ENCODE measurements at places on chromosomes 13 and 19.

GRCh38 chr13:87820241-87820640 lies 149.1 kb downstream of the SLITRK5 start:
- no peak for DNase-seq

DNA sequence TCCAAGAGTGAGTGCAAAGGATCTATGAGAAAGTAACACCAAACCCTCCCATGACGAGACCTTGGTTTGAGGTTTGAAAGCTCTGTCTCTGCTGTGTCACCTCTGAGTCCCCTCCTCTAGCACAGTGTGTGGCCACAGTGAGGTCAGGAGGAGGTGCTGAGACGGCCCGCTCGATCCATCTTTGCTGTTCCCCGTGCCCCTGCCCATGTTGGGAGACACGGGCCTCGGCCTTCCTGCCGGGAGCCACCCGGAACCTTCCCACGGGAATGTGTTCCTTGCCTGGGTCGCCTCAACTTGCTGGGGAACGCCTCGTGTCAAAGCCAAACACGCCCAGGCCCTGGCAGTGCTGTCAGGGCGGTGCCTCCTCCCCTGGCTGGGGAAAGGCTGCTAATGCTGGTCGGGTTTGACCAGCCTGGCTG lies 10.1 kb downstream of the NANOS3 start:
- DNase-seq: no peak

DNA sequence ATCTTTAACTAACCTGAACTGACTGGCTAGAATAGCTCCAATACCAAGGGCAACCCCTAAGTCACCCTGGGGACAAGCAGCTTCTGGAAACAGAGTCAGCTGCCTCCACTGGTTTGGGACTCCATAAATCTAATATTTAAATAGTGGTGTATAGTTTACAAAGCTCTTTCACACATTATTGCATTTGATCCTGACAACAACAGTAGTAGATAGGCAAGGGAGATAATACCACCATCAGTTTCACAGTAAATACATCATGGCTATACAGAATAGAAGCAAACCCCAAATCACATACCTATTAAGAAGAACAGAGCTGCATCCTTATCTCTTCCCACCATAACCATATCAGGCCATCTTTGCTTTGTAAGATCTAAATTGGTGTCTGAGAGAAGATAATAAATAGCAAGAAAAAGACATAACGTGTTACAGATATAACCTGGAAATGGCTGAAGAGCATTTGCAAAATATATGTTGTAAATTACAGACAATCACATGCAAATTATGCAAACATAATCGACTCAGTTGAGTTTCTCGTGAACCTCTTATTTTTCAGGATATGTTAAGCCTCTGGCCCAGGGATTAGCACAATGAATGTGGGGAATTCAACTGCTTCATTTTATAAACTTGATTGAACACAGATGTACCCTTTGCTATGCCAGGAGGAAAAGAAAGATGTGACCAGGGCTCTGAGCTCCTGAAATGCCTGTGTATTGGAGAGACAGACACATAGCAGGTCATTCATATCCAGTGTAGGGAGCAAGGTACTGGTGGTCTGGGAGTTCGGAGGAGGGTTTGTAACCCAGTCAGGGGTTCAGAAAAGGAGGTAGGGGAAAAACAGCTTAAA lies 142.5 kb downstream of the SLC7A1 start:
- DNase-seq: no peak

GRCh38 chr13:38755793-38756192 lies 68.9 kb downstream of the FREM2 start:
- DNase-seq: no peak

DNA sequence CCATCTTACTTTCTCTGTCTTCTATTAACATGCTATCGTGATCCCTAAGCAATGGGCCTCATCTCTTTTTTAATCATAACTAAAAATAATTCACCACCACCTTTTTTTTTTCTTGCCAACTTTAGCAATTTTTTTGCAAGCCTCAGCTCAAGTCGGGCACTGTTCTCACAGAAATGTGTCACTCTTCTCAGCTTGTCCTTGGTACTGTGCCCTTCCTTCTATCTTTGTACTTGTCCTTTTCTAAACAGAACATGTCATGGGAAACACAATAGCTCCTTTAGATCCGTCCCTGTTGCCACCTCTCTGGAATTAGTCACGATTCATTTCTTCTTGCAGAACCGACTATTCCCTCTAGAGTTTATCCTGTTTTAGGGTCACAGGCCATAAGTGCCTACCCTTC lies 10.3 kb downstream of the SERP2 start:
- DNase-seq: no peak

- no peak for DNase-seq
These were observed 10.3 kb upstream of the CACNG7 start for GRCh38 chr19:53898636-53899341.

DNA sequence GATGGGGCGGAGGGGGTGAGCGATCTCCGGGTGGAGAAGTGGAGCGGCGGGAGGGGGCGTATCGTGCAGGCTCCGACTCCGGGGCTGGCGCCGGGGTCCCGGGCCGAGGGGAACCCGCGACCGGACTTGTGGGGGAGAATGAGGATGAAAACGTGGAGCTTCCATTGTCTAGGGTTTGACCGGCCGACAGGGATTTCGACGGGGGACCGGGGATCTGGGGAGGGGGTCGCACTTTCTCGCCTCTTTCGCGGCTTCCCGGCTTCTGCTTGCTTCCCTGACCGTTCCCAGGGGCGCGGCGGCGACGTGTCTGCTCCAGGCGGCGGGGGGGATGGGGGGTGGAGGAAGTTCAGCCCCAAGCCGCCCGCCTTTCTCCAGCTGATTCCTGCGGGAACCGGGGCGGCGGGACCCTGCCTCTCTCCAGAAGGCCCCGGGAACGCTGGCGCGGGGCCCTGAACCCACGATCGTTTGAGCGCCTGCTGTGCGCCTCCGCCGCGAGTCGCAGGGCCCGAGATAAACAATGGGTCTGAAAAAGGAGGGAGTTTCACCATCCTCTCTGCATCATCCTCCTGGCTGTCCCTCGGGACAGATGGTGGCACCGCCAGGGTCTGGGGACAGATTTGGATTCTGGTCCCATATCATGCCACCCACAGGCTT lies 790 bp downstream of the TPM4 start:
- no peak for DNase-seq

GRCh38 chr19:16814526-16815100 lies 14.6 kb upstream of the SIN3B start:
- no peak for DNase-seq

DNA sequence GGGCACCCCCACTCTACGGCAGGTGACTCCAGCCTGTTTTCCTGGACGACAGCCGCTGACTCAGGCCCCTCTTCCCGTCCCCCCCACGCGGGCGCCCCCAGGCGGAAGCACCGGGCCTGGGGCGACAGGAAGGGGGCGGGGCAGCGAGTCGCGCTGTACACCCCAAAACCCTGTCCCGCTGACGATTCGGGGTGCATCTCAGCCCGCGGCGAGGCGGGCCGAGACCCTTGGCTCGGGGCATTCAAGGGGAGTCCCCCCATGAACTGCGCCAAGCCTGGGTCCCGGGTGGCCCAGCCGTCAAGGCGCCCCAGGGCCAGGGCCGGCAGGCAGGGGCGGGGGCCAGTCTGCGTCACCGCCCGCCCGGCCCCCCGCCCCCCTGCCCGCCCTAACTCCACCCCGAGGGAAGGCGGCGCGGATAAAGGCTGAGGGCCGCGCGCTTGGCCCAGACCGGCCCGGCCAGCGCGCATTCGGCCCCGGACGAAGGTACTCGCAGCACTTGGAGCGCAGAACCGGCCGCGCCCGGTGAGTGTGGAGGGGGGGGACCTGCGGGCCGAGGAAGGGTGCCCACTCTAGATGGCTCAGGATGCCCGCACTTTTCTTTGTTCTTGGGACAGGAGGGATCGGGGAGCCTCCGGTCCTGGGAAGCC lies at the start of gene MIDN:
Gene MIDN, plus strand, starts transcription at position 445 of the 647 bp plus-strand sequence. CDS start 1,714 bp downstream, outside the sequence.
- DNase-seq: no peak
